ENCODE measurements at places on chromosomes 2 and 18.

- peak; percentile 92 for DNase-seq
Observed at GRCh38 chr2:47771211-47771610, 11.7 kb upstream of the MSH6 start.

DNA sequence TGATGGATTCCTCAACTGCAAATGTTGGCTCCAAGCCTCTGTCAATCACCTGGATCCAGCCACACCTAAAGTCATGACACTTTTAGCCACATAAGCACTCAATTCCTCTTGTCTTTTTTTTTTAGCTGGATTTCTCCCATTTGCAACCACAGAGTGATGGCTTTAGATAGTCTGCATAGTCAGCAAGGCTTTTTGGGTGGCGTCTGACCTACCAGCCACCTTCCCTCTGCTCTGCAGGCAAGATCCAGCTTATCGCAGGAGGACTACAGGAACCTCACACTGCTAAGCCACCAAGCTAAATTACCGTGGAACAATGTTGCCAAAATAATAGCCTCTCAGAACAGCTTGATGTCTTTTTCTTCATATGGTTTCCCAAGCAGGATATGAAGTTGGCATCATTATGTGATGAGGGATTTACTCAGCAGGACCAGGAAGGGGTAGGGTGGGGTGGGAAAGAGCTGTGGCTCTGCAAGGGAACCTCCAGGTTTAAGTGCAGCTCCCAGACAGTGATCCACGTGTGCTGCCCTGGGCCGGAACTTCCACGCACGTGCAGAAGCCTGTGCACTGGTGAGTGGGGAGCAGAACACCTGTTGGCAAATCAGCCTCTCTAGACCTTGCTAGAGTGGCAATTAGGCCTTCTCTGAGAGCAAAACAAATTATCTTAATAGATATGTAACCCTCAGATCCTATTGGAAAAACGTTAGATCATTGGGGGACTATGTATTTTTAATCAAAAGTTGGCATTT, 170.6 kb upstream of the NCK2 start:
- no peak for DNase-seq

DNA sequence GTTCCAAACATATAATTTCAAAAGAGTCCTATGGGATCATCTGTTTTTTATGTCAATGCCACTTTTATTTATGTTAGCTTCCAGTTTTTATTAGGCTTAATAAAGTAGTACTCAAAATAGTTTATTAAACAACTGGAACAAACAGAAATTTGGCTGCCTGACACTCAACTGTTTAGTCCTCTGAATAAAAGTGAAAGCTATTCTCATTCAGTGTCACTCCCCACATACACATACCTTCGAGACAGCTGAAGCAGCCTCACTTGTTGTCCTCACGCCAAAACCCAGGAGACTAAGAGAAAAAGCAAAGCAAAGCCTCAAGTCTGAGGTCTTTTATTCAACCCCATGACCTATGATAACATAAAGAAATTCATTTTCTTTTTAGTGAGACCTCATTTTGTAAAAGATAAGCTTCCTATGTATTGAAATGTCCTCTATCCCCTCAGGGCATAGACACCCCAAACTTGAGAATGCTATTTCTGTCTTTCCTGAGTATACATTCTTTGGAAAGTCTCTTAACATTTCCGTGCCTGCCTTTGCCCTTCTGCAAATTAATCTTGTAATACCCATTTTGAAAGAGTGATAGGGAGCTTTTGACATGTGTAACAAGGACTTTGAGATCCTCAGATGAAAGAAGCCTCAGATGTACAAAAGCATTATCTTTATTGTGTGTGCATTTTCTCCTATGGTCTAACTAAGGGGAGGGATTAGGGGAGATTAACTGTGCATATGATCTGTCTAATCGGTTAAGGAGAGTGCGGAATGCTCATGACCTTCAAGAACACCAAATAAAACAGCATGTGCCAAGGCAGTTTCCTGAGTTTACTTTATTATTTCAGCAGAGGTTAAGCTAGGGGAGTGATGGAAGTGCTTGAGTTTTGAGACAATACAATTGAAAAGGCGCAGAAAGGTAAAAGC, 1523.7 kb upstream of the PIK3C3 start:
- no peak for DNase-seq

- no peak for DNase-seq
Observed at GRCh38 chr18:74040008-74040407, 107.6 kb downstream of the FBXO15 start.

- DNase-seq, result peak; percentile 60
Observed at GRCh38 chr2:37414470-37414949, 70.1 kb downstream of the QPCT start.

- peak; percentile 28 for DNase-seq
Observed at GRCh38 chr2:84880645-84881521, at the start of gene TRABD2A. TSS of gene TRABD2A (minus strand) at chr2:84881084. CDS start at chr2:84881039, 45 bp downstream.

DNA sequence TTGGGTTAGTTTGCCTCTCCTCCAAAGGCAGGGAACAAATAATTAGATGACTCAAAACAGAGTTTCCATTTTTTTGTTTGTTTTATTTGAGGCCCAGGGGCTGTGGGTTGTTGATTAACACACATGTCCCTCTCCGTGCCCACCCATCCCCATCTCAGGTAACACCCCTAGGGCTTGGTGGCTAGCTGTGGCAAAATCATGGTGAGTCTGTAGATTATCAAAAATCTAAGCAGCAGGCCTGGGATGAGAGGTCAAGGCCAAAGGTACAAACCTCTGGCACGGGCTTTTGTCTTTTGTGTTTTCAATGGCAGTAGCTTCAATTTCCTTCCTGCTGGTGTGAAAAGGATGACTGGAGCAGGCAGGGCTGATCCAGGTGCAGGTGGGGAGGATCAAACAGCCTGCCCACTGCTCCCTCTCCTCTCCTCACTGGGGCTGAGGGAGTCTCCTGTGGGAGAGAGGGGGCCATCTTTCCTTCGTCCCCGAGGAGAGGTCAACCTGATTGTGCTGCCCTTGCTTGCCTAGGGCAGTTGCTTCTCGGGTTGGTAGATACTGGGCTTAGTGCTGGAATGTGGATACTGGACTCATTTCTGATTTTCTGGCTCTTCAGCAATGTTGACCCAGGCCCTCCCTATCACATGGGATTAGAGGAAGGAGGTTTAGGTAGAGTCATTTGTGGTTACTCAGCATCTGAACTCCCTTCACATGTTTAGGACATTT, 31.9 kb upstream of the EML4 start:
- DNase-seq, result no peak

DNA sequence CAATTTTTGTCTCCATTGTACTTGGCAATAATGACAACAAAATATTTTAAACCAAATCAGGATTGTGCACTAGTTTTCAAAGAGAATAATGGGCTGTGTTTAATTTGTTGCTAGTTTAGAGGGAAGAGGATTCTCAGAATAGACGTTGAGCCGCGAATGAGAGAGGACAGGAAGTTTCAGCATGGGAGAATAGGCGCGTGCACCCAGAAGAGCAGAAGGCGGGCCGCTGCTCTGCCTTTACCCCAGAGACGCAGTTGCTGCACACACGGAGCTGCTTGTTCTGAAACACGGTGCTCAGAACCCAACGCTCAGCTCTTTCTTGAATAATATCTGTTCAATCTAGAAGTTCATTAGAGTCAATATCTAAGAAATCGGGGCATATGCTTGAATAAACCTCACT, 223.4 kb downstream of the MYT1L start:
- DNase-seq, result no peak

- DNase-seq, result no peak
Observed at GRCh38 chr2:99981840-99982239, 160.6 kb downstream of the AFF3 start.

DNA sequence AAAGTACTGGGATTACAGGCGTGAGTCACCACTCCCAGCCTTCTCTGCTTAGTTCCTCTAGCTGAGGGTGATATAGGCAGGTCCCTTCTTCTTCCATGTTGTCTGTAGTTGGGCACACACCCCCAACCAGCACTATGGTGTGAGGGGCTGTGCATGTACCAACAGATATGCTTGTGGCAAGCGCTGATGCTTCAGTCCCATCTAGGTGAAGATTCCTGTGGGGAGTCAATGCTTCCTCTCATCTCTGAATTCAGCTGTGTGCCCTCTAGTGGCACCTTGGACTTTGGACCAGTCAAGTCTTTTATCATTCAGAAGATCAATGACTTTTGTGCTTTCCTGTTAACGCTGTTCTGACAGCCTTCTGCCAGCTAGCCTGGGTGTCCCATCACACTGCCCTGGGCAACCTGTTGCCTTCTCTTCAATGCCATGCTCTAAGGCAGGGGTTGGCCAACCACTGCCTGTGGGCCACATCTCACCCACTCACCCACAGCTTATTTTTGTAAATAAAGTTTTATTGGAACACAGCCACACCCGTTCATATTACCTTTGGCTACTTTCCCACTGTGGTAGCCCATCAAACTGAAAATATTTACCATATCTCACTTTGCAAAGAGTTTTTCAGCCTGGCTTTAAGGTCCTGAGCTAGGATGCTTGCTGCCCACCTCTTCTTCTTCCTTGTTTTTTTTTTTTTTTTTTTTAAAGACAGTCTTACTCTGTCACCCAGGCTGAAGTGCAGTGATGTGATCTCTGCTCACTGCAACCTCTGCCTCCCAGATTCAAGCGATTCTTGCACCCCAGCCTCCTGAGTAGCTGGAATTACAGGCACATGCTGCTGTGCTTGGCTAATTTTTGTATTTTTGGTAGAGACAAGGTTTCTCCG, 51.0 kb downstream of the NPAS2 start:
- peak; percentile 37 for DNase-seq

DNA sequence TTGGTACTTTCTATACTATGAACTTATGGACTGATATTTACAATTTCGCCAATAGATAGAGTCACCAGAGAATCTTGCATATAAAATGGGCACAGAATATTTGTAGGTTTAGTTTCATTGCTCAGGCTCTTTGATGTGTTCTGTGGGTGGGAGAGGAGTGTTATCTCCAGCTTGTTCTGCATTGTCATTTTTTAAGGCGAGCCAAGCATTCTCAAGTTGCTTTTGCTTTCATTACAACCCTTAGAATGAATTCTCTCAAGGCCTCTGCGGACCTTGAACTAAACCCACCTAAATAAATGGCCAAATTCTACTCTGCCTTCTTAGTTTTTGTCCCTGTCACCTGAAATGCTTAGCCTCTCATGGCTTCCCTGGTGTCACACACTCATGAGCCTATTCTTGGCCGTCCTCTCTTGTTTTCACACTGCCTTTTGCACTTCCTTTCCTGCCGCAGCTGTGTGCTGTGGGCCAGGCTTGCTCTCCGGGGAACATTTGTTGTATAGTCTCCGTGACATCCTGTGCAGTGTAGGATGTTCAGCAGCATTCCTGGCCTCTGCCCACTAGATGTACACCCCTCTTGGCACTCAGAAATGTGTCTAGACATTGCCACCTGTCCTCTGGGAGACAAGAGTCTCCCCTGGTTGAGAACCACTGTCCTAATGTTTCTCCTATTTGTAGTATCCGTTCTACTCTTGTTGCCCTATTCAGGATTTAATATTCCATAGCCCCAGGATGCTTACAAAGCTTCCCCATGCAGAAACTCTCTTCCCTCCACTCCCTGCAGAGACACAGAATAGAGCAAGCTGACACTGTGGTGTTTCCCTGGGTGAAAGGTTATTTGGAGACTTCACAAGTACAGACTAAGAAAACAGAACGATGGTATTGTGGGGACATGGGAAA, 255.6 kb downstream of the PTPRM start:
- no peak for DNase-seq

- DNase-seq, result no peak
Observed at GRCh38 chr2:218718058-218718457, 7.4 kb downstream of the TTLL4 start.
